Endodermal cell (in vitro differentiated cells): ENCODE measurements at places on chromosomes 4 and X.

- DNase-seq = peak; percentile 75
Observed at GRCh38 chr4:122796801-122797404, 29.7 kb upstream of the FGF2 start.

GRCh38 chrX:41732260-41732659 lies 8.3 kb downstream of the GPR82 start:
- no peak for DNase-seq

DNA sequence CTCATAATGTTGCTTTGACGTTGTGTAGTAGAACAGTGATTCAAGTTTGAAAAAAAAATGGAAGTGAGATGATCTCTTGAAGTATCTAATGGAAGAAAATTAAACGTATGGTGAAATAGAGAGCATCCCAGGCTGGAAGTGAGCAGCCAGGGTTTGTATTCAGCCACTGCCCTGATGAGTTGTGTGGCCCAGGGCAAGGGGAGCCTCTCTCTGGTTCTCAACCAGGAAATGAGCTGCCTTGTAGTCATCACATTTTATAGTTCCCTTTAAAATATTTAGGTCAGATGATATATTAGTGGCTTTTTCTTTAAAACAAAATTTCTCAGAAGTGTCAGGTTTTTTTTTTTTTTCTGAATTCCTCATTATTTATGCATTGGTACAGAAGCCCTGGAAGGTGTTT lies 150.3 kb downstream of the GPAT3 start:
- DNase-seq = no peak

DNA sequence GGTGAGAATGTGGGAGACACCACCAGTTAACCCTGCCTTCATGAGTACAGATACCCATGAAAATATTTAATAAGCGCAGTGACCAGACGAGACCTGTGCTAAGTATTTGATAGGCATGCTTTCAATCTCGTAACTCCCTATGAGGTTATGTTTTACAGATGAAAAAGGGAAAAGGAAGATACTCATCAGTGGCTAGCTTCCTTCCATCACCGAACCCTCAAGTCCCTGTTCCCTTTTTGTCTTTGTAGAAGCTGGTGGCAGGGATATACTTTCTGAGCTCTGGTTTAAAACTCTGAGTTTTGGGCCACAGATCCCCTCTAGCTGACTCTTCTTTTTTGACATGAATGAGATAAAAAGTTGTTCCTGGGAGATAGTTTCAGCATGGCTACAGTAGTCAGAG lies 26.3 kb downstream of the AFF1 start:
- no peak for DNase-seq

GRCh38 chrX:30734782-30735181 lies 81.6 kb downstream of the GK start:
- DNase-seq = no peak

GRCh38 chr4:181427076-181427475 lies 816.1 kb upstream of the TENM3 start:
- DNase-seq = no peak

DNA sequence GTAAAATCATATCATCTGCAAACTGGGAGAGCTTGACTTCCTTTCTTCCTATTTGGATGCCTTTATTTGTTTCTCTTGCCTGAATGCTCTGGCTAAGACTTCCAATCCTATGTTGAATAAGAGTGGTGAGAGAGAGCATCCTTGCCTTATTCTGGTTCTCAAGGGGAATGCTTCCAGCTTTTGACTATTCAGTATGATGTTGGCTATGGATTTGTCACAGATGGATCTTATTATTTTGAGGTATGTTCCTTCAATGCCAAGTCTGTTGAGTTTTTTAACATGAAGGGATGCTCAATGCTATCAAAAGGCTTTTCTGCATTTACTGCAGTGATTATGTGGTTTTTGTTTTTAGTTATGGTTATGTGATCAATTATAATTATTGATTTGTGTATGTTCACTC lies 2144.6 kb upstream of the TENM3 start:
- DNase-seq = no peak

DNA sequence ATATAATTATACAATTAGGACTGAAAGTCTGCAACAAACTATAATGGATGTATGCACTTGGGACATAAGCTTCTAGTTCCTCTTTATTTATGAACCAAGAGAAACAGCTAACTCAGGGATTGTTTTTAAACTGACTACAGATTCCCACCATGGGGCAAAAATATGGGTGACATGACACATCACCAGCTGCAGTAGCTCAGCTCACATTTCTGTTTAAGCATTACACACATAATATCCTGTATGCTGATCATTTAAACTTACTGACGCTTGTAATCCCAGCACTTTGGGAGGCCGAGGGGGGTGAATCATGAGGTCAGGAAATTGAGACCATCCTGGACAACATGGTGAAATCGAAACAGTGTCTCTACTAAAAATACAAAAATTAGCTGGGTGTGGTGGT lies 11.5 kb downstream of the FGB start:
- DNase-seq = no peak

DNA sequence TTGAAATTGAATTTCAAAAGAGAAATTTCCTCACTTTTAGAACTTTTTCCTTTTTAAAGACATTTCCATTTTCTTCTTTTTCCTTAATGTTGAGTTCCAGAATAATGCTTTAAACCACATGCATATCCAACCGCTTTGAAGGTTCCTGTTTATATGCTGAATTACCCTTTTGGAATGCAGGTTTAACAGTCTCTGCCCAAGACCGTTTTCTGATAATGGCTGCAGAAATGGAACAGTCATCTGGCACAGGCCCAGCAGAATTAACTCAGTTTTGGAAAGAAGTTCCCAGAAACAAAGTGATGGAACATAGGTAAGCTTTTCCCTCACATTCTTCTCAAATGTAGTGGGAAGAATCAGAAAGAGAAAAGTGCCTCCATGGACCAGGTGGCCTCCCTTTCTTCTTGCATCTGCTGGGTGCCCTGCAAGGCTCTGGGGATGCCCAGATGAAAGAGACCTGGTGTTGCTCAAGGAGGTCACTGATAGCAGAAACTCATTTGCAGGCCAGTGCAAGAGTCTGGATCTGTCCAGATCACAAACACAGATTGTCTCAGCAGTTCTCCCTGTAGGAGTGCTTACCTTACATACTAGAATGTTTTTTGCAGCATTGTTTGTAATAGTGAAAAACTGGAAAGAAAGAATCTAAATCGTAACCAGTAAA lies 42.9 kb downstream of the MOSPD2 start:
- no peak for DNase-seq

GRCh38 chrX:150581093-150581775 lies 12.8 kb downstream of the MTM1 start:
- no peak for DNase-seq

DNA sequence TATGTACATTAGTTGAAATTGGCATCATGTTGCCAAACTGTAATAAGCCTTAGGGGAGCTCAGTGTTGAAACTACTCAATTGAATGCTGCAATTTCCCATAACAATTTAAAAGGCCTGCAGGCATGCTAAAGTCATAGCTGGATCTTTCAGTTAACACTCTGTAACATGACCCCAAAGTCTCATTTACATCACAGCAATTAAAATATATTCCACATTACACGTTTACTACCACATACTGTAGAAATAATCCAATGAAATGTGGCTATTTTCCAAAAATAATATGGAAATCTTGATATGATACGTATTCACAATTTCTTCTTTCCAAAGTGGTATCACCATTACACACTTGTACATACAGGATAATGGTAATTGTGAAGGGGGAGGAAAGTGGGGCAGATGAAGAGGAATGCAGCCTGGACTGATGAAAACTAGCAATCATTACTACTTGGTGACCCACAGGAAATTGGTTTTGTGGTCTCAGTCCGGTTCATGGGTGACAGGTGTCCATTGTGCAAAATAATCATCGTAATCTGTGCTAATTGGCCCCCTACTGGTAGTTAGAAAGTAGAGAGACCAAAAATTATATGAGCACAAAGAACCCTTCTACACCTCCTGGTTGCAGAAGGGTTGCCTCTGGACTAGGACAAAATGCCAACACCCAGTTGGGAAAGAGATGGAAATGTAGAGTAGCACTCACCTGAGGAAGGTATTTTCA lies 63.7 kb downstream of the TENM3 start:
- no peak for DNase-seq

- DNase-seq = no peak
Observed at GRCh38 chr4:165724786-165725185, 148.3 kb upstream of the TLL1 start.

- no peak for DNase-seq
Observed at GRCh38 chrX:48834383-48834709, 1.1 kb downstream of the PCSK1N start.

- no peak for DNase-seq
Observed at GRCh38 chrX:123962006-123962467, 531 bp downstream of the STAG2 start.

- no peak for DNase-seq
Observed at GRCh38 chr4:78722878-78723277, 53.3 kb upstream of the BMP2K start.

- peak; percentile 22 for DNase-seq
Observed at GRCh38 chrX:68941385-68941952, 112.6 kb downstream of the EFNB1 start.

DNA sequence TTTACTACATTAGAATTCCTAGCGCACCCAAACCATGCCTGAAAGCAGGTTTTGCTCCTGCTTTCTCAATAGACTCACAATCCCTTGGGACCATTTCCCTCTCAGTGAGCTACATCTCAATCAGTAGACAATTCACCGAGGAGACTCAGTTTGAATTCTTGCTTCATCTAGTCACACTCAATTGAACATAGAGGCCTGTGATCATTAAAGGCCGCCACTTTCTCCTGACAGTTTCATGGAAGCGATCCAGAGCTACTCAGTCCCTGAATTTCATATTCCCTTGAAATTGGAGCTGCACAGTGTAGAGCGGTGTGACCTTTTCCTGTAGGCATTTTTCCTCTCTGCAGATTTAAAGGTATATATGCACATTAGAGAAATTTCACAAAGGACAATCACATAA lies 193.9 kb upstream of the SPOCK3 start:
- no peak for DNase-seq

GRCh38 chr4:81930506-81931238 lies 443.1 kb downstream of the HNRNPD start:
- no peak for DNase-seq

DNA sequence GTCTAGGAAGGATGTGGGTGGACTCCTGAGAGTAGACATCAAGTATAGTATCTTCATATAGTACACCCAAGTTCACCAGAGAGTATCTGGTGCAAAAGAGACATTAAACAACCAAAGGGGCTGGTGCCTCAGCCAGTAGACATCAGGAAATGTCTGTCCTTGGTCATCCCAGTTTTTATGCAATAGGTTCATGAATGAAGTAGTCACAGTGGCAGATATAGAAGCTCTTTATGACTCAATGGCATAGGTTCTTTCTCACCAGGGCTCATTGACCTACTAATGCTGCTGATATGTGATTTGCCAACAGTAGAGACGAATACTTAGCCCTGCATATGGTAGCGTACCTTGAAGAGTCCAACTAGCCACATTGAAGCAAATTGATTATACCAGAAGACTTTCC lies 45.0 kb upstream of the CCDC149 start:
- DNase-seq = no peak

DNA sequence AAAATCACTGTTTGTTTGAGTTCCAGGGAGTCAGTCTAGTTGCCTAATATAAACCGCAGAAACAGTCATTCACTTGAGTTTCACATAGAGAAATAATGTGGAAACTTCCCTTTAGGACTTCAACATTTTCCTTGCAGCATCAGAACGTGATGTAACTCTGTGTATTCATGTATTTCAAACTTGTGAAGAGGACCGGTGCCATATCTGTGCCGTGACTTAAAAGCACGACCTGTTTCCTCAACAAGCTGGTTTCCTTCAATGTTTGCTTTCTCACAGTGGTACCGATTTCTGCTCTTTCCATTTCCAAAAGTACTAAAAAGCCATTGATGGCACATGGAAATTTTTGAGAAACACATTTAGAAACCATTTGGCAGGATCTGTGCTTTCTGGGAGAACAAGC lies 166.6 kb upstream of the RAPGEF2 start:
- DNase-seq = no peak

- DNase-seq = no peak
Observed at GRCh38 chr4:94623126-94623911, 134.4 kb upstream of the BMPR1B start.
